ENCODE measurements at places on chromosomes 4 and X. TPM values are rescaled to one million over a fixed set of nuclear protein-coding genes. Genes with fewer than 3 reads are reported as not detected.

Gene GPRASP1
- 8.9 TPM for total RNA-seq

Gene AFF1
- 69.7 TPM for total RNA-seq

Gene ARL9
- 0.68 TPM for total RNA-seq

Gene CCKAR
- total RNA-seq: not detected

Gene ASMT
- total RNA-seq: 1.0 TPM

Gene CTAG2
- 15.4 TPM for total RNA-seq

Gene TAF7L
- 54.6 TPM for total RNA-seq

Gene LRP2BP
- total RNA-seq: 1.4 TPM

Gene NLRP2B
- not detected for total RNA-seq

Gene GAGE12F
- total RNA-seq: 2.3 TPM

Gene TMEM47
- 28.5 TPM for total RNA-seq

Gene MBTPS2
- total RNA-seq: 14.4 TPM

Gene UGT2B15
- not detected for total RNA-seq

Gene IQCM
- not detected for total RNA-seq

Gene FREM3
- 0.06 TPM for total RNA-seq

Gene IL1RAPL1
- 0.23 TPM for total RNA-seq

Gene TRIM60
- total RNA-seq: not detected

Gene RBPJ
- total RNA-seq: 130 TPM

Gene CCDC120
- 12.3 TPM for total RNA-seq

Gene PABPC1L2B
- total RNA-seq: not detected

Gene FATE1
- total RNA-seq: not detected

Measured in prostate gland (tissue), 2 donors.